ENCODE measurements at places on chromosomes 2 and 18.

GRCh38 chr2:179703702-179704101 is 157.7 kb downstream of the ZNF385B start:
- DNase-seq, result no peak

DNA sequence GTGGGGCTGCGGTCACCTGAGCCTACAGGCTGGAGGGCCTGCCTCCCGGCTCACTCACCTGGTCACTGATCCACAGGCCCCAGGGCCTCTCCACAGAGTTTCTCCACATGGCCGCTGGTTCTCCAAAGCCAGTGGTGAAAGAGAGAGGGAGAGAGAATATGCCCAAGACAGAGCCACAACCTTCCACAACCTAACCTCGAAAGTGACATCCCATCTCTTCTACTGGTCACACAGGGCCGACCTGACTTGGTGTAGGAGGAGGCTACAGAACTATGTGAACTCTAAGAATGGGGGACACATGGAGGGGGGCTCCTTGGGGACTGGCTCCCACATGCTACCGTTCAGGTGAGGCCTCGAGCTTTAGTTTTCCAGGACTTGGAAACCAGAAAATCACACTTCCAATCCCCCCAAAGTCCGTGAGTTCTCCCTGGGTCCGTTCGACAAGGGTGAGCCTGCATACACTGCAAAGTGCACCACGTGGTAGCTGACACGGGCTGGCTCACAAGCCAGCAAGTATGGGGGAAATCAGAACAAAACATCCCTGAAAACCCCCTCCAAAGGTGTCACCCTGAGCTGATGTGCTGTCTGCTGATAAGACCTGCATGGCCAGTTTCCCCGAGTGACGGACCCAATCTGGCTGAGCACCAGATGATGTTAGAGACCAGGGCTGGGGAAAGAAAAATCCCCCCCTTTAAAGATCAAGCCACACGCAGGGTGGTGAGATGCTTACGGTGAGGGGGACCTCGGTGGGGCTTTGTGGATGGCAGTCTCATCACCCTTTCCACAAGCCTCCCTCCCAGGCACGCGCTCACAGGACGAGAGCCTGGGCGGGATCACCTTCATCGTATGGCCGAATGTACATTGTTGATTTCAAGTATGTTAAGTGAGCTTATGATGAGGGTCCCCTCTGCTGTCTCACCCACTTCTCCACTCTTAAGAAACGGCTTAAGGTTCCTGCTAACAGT is 54.2 kb upstream of the SEMA4C start:
- peak; percentile 50 for DNase-seq

- no peak for DNase-seq
Observed at GRCh38 chr2:3071685-3072263, 305.8 kb downstream of the EIPR1 start.

- DNase-seq, result no peak
Observed at GRCh38 chr2:129711816-129712675, 267.4 kb upstream of the RAB6C start.

GRCh38 chr2:46493241-46493970 is 14.0 kb downstream of the TMEM247 start:
- no peak for DNase-seq

GRCh38 chr18:40555914-40556313 is 1399.1 kb upstream of the PIK3C3 start:
- DNase-seq, result no peak

- no peak for DNase-seq
Observed at GRCh38 chr2:237020090-237020489, 65.6 kb upstream of the COPS8 start.

DNA sequence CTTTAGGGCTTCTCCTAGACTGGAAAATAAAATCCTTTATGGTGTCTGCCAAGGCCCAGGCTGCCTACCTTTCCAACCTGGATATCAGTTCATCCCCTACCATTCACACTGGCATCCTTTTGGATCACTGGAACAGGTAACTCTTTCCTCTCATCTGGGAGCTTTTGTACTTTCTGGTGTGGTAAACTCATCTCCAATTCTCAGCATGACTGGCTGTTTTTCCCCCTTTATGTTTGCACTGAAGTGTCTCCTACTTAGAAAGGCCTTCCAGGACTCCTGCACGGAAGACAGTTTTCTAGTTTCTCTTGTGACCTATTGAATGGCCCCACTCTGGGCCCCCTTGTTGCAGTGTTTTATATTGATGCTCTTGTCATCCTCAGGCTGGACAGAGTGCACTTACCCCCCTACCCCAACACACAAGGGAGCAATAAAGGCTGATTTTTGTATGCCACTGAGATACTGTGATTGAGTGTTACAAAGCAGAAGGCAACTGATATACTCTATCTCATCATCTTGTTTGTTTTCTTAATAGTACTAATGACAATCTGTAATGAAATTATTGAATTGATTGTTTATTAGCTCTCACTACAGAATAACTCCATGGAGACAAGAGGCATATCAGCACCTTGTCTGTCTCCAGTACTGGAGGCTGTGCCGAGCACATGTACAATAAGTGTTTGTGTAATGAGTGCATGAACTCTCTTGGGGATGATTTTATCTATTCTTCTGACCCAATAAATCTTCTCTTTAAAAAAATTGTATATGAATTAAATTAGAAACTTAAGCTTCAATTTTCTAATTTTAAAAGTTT is 129.9 kb downstream of the PIEZO2 start:
- DNase-seq, result no peak

- DNase-seq, result no peak
Observed at GRCh38 chr2:88596141-88596830, 31.0 kb downstream of the EIF2AK3 start.

- peak; percentile 95 for DNase-seq
Observed at GRCh38 chr2:201257956-201258665, 2.2 kb upstream of the CASP8 start.

DNA sequence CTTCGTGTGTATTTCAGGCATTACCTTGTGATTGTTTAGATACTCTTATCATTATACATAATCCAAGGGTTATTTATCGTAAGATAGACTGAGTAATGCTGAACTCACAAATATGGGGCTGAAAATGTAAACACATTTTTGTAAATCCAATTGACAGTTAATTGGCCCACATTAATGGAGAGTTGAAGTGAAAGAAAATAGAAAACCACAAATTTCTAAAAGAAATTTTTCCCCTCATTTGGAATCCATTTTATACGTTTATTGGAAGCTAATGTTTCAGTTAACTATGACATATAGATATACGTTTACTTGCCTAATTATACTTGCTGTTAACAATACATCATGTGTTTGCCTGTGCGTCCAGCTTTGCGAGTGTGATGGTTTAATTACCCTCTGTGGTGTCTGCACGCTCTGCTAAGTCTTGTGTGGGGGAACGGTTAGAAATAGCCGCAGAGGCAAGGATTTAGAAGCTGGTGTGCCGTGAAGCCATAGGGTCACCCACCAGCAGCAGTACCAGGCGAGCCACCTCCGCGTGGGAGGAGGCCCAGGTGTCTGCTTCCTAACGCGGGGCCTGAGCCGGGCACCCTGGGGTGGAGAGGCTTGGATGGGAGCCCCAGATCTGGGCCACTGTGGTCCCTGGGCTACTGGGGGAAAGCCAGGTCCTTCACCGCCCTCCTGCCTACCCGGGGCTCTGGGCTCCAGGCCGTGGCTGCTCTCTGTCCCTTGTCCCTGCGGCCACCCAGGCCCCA is 38.0 kb downstream of the TSHZ1 start:
- DNase-seq, result no peak

- no peak for DNase-seq
Observed at GRCh38 chr18:78271790-78272189, 707.8 kb upstream of the SALL3 start.

DNA sequence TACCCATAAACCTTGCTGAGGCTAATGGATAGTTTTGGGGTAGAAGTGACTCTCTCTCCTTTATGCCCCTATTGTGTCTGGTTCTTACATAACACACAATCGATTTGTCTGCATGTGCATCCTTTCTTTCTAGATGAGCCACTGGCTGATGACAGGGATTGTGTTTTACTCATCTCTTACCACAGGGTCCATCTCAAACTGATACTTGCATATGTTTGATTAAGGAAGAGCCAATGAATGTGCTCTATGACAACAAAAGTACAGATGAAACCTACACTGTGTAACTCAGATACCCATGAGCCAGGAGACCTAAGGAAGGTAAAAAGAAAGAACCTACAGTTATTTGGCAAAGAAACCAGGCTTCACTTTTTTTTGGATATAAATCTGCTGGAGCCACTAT is 13.2 kb upstream of the BZW1 start:
- no peak for DNase-seq

GRCh38 chr2:235116885-235117492 is 165.2 kb downstream of the SH3BP4 start:
- DNase-seq, result no peak

DNA sequence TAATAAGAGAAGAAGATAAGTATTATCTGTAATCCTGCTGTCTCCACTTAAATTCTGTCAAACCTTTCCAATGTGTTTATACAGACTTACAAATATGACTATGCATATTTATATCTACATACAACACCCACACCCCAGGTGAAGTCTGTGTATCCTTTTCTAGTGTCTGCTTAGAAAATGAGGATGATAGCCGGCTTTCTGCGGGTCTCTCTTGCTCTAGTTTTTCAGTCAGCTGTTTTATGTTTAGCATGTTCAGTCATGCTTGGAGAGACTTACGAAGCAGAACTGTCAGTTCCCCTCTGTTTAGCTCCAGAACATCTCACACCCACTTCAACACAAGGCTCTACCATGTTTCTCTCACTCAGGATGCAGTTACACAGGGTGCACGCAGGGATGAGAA is 137.3 kb upstream of the NFATC1 start:
- no peak for DNase-seq

DNA sequence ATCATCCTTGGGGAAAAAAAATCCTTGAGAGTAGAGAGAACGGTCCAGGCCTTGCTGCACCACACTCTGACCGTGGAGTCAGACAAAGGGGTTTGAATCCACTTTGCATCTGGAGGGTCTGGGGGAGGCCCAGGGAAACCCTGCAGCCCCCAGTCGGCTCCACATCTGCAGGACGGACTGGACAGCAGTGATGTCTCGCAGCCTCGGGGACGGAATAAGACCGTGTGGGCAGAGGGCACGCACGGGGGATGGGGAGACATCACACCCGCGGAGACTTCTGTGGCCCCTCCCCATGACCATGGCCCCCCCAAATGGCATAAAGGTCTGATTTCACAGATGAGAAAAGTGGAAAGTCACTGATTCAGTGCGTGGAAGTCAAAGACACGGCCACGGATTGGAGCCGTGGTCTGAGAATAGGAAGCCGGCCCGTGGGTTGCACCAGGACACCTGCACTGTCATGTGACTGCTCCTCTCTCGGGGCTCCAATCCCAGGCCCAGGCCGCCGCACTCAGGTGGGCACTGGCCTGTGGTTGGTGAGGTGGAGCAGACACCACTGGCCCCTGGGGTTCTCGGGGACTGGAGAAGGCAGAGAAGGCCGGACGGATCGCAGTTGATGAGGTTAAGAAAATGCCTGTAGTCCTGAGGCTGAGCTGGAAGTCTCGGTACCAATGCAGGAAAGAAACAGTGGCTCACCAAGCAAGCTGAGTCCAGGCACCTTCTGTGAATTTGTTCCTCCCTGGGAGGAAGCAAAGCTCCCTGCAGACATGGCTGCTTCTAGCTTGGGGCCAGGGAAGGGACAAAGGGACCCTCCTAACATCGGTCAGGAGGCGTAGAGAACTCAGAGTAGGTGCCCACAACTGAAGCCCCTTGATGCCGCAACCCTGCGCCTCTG is 61.8 kb downstream of the RTP5 start:
- DNase-seq, result no peak

- DNase-seq, result no peak
Observed at GRCh38 chr2:64218137-64218802, 74.0 kb upstream of the PELI1 start.

DNA sequence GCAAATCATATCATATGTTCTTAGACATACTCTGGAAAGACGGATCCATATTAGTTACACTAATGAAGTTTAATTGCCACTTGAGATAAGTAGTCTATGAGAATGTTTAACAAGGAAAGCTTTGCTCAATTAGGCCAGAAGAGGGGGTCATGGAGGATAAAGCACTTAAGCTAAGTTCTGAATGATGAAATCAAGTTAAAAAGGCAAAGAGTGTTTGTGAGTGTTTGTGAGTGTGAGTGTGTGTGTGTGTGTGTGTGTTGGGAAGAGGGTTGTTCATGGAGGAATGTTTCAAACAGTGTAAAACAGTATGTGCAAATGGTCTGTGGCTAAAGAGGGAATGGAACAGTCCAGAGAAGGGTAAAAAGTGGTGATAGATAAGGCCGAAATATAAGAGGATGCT is 360.9 kb downstream of the ERBB4 start:
- DNase-seq, result no peak

DNA sequence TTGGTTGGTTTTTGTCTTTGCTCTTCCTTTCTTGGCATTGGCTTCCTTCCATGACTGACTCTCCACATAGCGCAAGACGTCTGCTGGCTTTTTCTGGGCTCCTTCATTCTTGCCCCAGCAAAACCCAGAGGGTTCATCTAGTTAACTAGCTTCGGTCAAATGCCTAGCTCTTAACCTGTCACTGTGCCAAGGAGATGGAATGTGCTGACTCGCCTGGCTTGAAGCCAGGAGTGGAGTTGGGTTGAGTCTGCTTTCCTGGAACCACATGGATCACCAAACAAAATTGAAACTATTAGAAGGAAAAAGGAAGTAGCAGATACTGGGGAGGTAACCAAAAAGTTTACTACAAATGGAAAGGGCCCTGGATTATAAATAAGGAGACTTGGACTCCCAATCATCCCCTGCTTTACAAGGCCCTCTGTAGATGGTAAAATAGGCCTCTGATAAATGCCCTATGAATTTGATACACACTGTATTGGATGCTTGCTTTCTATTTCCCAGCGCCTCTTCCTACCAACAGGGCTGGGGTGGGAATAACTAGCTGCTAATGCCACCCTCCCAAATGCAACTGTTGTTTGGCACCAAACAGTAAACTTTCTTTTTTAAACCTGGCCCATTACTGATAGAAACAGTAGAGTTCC is 11.3 kb downstream of the MALT1 start:
- DNase-seq, result no peak

- DNase-seq, result peak; percentile 71
Observed at GRCh38 chr2:96138179-96139145, at the start of gene ASTL. TSS of gene ASTL (minus strand) at chr2:96138502. CDS start at chr2:96138436, 66 bp downstream.

DNA sequence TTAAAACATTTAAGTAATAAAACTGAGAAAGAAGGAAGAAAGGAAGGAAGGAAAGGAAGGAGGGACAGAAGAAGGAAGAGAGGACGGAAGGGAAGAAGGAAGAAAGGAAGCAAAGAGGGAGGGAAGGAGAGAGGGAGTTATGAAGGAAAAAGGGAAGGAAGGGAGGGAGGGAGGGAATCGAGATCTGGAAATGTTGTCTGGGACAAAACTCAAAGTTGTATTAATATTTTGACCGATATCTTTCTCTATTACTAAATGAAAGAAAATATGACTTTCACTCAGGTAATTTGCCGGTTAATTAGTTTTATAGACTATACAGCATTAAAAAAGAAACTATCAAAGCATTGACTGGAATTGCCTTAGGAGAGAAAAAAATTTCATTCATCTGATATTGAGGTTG is 44.4 kb downstream of the G6PC2 start:
- no peak for DNase-seq

DNA sequence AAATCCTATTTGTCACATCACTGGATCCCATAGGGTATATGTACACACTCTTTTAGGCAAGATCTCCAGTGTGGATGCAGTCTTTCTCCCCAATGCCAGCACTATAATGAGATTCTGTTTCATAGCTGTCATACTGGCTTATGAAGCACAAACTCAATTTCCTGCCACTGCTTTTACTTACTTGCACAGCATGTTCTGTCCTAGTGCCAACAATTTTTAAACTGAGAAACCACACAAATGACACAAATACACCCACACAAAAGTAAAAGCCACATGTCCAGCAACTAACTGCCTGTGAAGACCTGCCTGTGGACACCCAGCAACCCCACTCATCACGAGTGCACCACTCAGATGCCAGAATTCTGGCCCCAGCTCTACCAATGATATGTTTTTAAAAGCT is 29.6 kb upstream of the RNU4ATAC start:
- no peak for DNase-seq

GRCh38 chr2:107529146-107529545 is 297.5 kb upstream of the RGPD4 start:
- DNase-seq, result no peak

Data from activated CD4-positive, alpha-beta T cell treated with anti-CD3 and anti-CD28 coated beads for 48 hours (primary cell).